ENCODE measurements at places on chromosomes 5 and 9.

DNA sequence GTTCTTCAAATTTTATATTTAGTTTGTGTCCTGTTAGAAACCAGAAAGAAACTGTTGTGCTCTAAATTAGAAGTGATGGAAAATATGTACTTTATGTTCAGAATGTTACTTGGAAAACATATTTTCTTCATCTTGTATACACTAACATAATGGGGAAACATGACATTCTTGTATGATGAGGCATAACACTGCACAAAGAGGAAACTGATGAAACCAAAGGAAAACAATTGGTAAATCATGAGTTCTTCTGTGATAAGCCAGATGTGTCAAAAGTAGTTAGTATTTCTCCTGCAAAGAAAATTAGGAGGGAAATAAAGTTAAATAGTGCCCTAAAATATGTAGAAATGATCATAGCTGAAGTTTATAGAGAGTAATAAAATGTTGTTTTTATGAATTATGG is 111.1 kb upstream of the FBN2 start:
- DNase-seq: no peak

DNA sequence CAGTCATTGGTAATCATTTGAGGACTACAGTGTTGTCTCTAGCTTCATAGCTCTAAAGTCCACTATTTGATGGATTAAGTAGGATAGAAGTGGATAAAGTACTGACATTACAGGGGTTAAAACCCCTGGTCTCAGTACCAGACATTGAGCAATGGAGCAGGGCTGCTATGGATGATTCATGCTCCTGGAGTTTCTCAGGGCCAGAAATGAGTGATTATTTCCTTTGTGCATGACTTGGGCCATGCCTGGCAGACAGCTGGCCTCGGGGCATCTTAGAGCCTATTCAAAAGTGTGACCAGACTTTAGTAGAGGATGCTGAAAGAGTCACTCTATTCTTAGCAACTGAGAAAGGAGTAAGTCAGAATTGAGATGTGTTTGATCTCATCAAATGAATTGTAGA is 350.7 kb upstream of the TLE4 start:
- DNase-seq: no peak

DNA sequence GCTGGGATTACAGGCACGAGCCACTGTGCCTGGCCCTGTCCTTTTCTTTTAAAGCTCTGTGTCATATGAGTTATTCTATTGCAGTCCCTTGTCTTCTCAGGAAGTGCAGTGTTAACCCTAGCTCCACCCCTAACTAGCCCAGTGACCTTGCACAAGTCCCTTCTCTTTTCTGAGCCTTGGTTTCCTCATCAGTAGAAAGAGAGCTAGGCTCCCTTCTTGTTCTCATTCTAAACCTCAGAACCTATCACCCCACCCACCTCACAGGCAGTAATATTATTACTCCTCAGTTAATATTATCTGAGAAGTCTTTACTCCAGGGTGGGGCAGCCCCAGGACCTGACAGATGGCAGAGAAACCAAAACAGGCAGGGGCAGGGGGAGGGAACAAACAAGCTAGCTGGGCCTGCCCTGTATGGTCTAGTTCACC is 7.2 kb downstream of the CYFIP2 start:
- DNase-seq: no peak

DNA sequence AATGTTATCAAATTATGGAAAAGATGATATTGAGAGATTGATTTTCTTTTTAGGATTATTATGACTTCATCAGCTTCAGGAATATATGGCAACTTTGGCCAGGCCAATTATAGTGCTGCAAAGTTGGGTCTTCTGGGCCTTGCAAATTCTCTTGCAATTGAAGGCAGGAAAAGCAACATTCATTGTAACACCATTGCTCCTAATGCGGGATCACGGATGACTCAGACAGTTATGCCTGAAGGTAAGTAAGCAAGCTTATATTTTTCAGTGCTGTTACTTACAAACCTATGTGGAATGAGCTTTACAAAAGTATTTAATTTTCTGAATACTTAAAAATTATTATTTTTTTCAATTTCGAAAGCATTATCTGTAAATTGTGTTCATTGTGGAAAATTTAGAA is 26.5 kb downstream of the HSD17B4 start:
- DNase-seq: no peak

- no peak for DNase-seq
Observed at GRCh38 chr9:126419475-126419874, 92.8 kb downstream of the MVB12B start.

- DNase-seq: no peak
Observed at GRCh38 chr9:6068983-6069382, 53.6 kb upstream of the RANBP6 start.

- no peak for DNase-seq
Observed at GRCh38 chr5:144778561-144778960, 607.9 kb downstream of the KCTD16 start.

GRCh38 chr9:22050924-22051323 is 41.8 kb upstream of the CDKN2B start:
- no peak for DNase-seq

GRCh38 chr9:87350915-87351314 is 146.8 kb upstream of the DAPK1 start:
- no peak for DNase-seq
